Germinal center (tissue), 1 donor: ENCODE measurements at places on chromosomes 12 and 14.

DNA sequence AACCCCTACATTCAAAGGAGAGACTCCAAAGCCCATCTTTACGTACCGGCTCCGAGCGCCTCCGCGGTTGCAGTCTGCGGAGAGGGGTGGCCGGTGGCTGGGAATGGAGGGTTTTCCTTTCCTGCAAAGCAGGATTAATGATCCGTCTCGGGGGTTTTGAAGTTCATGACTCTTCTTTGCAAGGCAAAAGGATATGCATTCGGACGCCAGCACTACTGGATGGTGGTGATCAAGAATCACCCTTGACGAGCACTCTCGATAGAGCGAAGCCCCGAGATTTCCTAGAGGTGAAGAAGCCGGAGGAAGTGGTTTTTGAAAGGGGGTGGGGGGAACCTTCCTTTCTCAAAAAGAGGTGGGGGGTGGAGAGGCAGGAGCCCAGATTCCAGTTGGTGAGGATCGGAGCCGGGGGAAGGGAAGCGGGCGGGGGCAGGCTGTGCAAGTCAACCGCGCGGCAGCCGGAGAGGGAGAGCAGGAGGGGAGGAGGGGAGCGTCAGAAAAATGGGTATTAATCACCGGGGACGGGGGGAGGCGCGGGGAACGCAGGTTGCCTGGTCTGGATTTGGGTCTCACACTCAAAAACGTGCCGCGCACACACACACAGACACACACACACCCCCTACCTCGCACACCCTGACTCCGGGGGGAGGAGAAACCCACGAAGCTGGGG lies at the start of gene GRIN2B:
Gene GRIN2B, minus strand, starts transcription at position 307 of the 667 bp plus-strand sequence. CDS start 115,394 bp downstream, outside the sequence.
- DNase-seq: no peak

DNA sequence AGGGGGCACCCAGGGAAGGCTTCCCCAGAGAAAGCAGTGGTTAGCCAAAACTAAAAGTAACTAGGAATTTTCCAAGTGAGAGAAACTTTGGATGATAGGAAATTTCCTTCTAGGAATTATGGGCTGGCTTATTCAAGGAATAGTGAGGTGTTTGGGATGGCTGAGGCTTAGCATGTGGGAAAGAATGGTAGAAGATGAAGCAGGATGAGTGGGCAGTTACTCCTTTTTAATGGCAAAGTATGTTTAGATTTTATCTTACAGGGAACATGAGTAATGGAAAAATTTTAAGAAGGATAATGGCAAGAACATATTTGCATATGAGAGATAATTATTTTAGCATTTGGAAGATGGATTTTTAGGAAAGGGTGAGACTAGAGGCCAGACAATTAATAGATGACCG lies 197.6 kb downstream of the SLC38A4 start:
- DNase-seq: no peak

- DNase-seq: no peak
Observed at GRCh38 chr14:51145246-51145645, 50.3 kb upstream of the TRIM9 start.

DNA sequence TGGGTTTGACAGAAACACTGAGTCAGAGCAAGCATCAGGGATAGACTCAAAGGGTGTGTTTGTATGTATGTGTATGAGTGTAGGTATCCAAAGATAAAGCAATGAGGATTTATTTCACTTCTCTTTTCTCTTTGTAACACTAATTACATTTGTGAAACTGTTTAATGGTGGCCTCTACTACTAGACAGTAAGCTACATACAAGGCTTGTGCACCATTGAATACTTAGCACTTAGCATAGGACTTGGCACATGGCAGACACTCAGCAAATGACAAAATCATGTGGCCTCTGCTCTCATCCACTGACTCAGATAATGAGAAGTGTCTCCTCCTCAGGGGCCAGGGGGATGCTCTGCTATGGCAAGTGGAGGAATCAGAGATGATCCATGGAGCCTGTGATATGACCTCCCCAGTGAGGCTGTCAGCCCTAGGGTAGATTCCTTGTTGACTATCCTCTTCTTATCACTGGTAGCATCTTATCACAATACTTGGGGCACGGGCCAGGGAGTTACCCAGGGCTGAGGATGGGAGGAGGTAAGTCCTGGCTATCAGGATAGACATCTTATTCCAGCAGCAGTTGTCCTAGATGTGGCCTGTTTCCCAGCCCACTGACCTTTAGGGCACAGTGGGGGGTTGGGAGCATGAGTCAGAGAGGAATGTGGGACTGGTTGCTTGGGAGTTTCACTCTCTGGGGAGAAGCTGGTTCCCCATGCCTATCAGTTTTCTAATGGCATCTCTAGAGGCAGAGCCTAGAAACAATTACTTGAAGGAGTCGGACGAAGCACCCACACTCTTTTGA lies 71.2 kb upstream of the HOXC13 start:
- no peak for DNase-seq

- DNase-seq: peak; percentile 18
Observed at GRCh38 chr12:89470741-89471509, 53.7 kb downstream of the GALNT4 start.

DNA sequence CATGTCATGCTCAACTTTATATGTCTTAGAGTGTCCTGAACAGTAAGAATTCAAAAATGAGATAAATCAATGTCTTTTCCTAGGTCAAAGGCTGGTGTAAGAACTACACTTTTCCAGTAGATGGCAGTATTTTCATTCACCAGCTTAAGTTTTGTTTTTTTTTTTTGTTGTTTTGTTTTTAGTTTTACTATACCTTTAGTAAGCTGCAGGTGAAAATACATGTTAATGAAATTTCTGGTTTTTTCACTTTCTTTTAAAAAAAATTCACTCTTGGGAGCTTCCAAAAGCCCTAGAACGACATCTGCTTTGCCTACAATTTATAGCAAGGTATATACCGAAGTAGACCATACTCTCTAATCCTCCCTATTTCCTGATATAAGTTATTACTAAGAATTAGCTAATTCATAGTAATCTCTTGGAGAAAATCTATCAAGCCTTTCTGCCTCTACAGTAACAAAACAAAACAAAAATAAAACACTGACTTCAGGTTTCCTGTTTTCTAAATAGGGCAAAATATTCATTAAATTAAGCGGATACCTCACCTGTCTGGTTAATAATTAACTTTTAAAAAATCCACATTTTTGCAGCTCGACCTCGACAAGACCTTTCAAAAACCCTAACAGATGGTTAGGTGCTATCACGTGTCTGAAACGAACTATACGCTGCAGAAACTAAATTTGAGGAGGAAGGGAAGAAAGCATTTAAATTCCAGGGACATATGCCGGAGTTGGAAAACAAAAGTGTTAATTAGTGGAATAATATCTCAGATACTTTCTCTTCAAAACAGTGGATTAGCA lies 2.7 kb upstream of the SAMD4A start:
- DNase-seq: peak; percentile 35

DNA sequence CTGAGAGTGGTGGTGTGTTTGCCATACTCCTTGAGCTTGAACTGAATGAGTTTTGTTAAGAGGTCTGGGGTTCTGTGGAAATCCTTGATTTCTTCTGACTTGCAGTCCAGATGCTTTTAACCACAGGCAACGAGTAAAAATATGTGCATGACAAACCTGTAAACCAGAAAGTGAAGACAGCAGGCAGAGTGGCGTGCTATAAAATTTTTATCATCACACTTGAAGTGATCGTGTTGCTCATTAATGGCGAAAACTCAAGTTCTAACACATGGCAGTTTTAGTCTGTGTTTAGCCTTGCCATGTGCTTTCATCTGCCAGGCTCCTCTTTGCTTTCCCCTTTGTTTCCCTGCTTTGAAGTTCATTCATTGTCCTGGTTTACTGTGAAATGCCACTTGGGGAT lies 28.0 kb downstream of the TXNRD1 start:
- DNase-seq: no peak

- no peak for DNase-seq
Observed at GRCh38 chr14:92173668-92174067, 51.9 kb downstream of the CPSF2 start.

DNA sequence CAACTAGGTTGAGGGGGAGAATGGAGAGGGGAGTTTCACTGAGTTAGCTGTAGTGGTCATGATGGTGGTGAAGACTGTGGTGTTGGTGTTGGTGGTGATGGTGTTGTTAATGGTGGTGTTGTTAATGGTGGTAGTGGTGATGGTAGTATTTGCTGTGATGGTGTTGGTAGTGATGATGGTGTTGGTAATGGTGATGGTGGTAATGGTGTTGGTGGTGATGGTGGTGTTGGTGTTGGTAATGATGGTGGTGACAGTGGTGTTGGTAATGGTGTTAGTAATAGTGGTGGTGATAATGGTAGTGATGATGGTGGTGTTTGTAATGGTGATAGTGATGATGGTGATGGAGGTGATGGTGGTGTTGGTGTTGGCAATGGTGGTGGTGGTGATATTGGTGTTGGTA lies 9.1 kb downstream of the C1R start:
- DNase-seq: no peak

GRCh38 chr12:106044773-106045172 lies 94.0 kb downstream of the NUAK1 start:
- DNase-seq: no peak

GRCh38 chr12:29533815-29534489 lies 36.5 kb upstream of the OVCH1 start:
- DNase-seq: no peak

GRCh38 chr14:92385561-92385960 lies 62.6 kb downstream of the SLC24A4 start:
- DNase-seq: no peak

DNA sequence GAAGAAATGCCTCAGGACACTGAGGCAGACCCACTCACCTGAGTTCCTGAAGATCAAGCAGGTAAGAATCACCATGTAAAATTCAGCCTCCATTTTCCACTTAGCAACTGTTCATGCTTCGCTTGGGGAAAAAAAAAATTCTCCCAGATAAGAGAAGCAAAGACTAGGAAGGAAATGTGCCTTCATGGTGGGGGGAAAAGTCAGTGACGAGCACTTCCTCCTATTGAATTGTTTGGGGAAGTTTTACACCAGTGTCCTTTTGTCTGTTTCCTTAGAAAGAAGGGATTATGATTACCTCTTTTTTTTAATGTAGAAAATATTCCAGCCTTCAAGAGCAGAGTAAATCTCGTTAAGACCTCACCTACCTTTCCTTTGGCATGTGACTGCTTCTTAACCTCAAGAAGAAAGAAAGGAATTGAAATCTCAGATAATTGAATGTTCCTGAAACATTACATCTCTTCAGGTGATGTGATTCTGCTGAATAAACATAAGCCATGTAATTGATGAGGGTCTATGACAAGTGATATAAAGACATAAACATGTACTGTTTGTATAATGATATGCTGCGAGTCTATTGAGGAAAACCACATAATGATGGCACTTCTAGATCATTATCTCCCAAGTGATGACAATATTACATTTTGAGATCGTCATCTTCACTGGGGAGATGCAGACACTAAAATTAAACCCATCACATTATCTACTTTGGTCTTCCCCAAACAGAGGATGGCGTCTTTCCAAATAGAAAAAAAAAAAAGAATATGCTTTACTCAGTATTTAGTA lies at the start of gene PTPRB:
Gene PTPRB, minus strand, starts transcription at position 127 of the 783 bp plus-strand sequence. Its CDS starts 34 bp downstream, at position 93.
- no peak for DNase-seq

DNA sequence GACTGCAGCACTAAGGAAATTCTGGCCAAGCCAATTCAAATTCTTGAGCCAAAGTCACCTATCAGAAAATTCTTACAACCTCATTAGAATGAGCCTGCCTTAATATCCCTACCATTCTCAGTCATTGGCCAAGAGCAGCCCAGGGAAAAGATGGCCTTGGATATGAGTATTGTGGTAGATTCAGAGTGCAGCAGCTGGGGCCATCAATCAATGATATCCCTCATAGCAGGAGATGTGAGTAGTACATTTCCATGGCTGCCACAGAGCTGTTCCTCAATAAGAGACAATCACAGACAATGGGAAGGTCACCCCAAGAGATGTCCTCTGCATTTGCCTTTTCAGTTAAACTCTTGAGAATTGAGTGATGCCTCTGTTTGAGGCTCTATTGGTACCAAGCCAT lies 161.6 kb downstream of the DYRK2 start:
- DNase-seq: no peak

GRCh38 chr12:49503674-49504180 lies 35.1 kb upstream of the KCNH3 start:
- no peak for DNase-seq

DNA sequence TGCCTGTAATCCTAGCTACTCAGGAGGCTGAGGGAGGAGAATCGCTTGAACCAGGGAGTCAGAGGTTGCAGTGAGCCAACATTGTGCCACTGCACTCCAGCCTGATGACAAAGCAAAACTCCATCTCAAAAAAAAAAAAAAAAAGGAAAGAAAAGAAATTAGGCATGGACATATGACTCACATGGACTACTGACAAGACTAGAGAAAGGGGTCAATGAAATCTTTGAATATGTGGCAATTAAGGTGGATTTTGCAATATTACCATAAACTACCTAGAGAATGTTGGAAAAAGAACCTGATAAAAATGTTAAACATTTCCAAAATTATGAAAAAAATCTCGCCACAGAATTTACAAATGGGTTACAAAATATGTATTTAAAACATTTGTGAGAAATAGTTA lies 873.6 kb downstream of the C12orf50 start:
- DNase-seq: no peak

DNA sequence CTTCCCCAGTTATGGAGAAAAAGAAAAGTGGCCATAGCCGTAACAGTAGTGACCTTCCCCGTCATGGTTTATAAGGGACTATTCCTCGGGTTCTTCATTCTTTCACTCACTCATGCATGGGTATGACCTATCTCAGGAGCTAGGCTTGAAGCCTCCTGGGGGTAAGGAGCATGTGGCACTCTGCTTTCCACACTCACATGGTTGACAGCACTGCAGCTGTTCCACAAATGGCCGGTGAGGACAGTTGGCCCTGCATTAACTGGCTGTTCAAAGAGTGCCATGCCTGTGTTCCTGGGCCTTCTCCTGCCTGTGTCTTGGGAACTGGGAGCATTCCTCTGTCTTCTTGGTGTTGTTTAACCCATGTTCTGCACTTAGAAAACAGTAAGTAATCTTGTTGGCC lies 66.2 kb upstream of the PNMA1 start:
- DNase-seq: no peak

- peak; percentile 44 for DNase-seq
Observed at GRCh38 chr14:30982533-30982932, 42.9 kb upstream of the AP4S1 start.

DNA sequence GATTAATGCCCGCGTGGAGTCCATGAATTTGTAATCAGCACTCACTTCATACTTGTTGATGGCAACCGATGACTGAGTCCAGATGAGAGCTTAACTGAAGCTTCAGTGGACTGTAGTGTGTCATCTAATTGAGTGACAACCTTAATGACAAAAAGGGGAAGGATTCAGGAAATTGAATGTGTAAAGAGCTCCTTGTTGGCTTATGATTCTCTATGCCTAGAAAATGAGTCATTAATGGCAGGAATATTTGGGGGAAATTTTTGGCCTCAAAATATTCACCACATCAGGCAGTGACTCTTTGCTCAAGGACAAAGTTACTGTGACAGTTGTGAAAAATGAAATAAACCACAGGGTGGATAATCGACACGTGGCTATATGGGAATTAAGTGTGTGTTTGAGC lies 55.3 kb upstream of the STON2 start:
- DNase-seq: no peak

DNA sequence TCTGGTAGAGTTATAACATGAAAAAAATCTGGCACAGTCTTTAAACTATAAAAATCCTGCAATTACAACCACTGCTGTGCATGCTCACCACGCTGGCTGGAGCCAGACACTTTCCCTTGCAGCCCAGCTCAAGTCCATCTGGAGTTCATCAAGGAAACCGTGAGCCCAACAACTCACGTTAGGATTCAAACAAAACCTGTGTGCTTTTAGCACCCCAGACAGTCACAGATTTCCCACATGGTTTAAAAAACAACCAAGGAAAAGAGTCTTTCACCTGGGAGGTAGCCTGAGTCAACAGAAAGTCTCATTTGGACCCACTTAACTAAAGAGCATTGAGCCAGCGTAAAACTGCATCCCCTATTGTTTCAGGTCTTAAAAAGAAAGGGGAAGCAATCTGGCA lies 4.7 kb downstream of the LRIG3 start:
- no peak for DNase-seq

GRCh38 chr12:8887285-8887715 lies 27.0 kb upstream of the PHC1 start:
- no peak for DNase-seq
